Inflammatory macrophage treated with lipopolysaccharide for 4 hours (primary cell): ENCODE measurements at places on chromosomes 16 and 17.

GRCh38 chr16:1081734-1082265 is 9.3 kb downstream of the SSTR5 start:
- DNase-seq, result no peak

- DNase-seq, result no peak
Observed at GRCh38 chr16:65598621-65599020, 476.8 kb upstream of the CDH11 start.

DNA sequence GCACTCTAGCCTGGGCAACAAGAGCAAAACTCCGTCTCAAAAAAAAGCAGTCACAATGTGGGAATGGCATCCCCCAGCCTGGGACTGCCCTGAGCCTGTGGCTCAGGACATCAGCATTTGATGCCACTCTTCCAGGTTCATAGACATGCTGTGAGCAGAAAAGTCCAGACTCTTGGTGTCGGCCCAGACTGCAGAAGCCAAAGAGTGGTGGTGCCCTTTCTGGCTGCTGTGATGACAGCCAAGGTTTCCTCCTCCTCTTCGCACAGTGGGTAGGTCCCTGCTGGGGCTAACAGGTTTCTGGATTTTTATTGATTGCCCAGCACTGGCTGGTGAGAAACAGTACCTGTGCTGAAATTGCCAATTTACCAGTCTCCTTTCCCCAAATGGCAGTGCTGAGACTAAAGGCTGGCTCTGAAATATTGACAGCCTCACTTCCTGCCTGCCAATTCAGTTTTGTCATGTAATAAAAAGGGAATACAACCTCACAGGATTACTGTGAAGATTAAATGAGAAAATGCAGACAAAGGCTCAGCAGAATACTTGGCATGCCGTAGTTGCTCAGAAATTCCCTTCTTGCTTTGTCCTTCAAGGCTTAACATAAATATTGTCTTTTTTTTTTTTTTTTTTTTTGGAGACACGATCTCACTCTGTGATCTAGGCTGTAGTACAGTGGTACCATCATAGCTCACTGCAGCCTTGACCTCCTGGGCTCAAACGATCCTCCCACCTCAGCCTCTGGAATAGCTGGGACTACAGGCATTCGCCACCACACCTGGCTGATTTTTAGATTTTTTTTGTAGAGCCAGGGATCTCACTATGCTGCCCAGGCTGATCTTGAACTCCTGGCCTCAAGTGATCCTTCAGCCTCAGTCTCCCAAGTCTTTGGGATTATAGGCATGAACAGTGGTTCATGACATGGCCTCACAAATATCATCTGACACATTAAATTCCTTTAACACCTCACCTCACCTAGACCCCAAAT is 15.5 kb upstream of the UBE2G1 start:
- DNase-seq, result no peak

GRCh38 chr16:85424260-85425073 is 188.7 kb upstream of the GSE1 start:
- DNase-seq, result no peak

DNA sequence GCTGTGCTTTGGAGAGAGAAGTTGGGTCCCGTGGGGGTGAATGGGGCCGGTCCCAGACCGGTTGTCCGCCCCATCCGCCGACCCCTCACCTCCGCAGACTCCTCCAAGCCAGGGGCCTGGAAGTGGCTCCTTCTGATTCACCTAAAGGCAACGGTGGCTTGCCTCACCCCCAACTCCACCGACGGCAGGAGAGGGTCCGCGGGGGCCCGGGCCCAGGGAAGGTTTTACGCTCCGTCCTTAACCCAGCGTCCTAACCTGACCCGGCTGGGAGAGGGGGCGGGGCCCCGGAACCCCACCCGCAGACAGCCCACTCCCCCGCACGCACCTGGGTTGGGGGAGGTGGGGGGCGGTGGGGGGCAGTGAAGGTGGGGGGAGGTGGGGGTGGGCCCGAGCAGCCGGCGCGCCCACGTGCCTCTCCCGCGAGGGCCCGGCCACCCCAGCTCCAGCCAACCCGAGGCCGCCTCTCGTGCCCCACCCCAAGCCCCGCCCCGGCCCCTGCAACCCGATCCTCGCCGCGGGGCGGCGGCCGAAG is 12.7 kb upstream of the CD300A start:
- DNase-seq, result peak; percentile 81

DNA sequence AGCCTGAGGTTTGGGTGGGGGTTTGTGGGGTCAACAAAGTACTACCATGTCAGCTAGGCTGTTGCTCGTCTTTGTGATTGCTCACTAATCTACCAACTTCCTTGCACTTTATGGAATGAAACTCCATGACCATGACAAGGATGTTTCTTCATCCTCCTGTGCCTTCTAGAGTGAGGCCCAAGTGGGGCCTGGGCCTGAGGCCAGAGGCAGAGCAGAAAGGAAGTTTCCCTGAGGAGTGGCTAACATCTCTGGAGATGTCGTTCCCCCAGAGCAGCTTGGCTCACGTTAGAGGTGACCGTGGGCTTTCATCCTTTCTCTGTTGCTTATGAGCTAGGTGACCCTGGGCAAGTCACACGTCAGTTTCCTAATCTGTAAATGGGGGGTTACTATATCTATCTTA is 41.0 kb upstream of the IRX3 start:
- DNase-seq, result no peak

DNA sequence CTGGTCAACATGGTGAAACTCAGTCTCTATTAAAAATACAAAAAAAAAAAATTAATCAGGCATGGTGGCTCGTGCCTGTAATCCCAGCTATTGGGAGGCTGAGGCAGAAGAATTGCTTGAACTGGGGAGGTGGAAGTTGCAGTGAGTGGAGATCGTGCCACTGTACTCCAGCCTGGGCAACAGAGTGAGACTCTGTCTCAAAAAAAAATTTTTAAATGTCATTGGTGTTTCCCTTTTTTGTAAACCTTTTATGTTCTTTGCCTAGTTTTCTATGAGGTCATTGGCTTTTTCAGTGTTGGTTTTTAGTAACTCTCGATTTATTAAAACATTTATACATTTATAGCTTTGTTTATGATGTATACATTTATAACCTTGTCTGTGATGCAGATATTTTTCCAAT is 18.2 kb downstream of the NLRC5 start:
- no peak for DNase-seq

DNA sequence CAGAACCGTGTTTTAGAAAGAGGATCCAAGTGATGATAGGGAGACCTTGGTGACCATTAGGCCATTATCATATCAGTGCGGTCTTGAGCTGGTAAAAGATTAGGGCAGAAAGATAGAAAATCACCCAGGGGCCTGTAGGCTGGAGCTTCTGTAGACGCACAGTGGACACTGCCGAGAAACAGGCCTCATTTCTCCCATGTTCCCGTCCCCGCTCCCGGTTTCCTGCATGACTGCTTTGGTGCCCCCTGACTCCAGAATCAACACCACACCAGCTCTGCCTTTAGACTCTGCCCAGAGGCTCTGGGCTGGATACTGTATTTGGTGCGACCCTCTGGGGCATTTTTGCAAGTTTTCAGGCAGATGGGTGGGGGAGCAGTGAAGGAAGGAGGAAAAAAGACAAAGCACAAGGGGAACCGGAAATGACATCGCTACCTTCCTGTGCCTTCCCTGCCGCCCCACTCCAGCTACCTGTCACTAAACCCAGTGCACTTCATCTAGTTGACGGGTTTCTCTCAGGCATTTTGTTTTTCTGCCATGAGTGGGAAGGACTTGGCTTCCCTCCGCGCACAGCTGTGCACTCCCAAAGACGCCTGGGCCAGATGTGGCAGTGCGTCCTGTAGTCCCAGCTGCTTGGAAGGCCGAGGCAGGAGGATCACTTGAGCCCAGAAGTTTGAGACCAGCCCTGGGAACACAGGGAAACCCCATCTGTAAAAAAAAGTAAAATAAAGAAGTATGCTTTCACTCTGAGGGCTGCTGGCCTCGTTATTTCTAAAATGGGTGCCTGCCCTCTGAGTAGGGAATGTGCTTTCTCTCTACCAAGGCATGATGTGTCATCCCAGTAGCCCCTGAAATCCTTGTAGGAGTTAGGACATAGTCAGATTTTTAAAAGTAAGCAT is 214.1 kb downstream of the RPTOR start:
- no peak for DNase-seq

GRCh38 chr17:56638591-56639051 is 45.1 kb downstream of the NOG start:
- DNase-seq, result no peak

DNA sequence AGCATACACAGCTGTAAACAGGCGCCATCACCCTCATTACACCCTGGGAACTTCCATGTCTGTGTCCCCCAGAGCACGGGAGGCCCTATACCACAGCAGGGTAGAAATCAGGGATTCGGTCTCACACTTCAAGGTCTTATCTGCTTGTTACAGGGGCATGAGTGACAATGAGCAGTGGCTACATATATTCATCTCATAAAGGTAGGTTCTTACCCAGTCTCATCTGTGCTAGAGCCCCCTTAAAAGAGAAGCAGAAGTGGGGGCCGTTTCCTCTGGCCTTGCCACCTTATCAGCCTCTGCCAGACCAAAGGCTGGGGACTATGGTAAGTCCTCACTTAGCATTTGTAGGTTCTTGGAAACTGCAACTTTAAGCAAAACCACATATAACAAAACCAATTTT is 46.5 kb downstream of the IRX5 start:
- DNase-seq, result no peak

- no peak for DNase-seq
Observed at GRCh38 chr16:14309001-14309886, 238.1 kb downstream of the MRTFB start.

DNA sequence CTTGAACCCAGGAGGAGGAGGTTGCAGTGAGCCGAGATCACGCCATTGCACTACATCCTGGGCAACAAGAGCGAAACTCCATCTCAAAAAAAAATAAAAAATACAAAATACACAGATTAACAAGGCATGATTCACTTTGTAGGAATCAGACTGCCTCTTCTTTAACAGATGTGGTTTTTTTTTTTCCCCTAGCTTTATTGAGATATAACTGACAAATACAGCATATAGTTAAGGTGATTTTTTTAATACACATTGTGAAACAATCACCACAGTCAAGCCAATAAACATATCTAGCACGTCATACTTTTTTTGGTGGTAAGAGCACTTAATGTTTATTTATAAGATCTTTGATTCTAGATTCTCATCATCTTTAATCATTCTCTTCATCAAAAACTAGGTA is 87.8 kb downstream of the SPAG9 start:
- no peak for DNase-seq

DNA sequence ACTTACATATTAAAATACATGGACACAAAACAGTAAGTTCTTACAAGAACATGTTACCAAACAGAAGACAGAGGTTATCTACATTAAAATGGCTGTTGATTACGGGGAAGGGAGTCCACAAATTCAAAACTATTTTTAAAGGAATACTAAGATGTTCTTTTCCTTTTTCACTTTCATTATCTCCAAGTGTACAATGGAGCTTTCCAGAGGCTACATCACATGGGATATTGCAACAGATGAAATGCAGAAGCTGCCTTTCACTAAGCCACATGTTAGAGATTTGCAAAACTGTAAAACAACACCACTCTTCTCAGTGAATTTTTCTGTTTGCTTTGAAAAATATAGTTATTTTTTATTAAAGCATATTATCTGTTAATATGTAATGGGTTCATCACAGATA is 53.6 kb downstream of the XPO6 start:
- DNase-seq, result peak; percentile 91

GRCh38 chr16:79139799-79140198 is 460.7 kb downstream of the MAF start:
- DNase-seq, result no peak

- DNase-seq, result no peak
Observed at GRCh38 chr16:78275420-78275819, 176.0 kb downstream of the WWOX start.

- no peak for DNase-seq
Observed at GRCh38 chr16:77306075-77306474, 106.9 kb downstream of the SYCE1L start.

DNA sequence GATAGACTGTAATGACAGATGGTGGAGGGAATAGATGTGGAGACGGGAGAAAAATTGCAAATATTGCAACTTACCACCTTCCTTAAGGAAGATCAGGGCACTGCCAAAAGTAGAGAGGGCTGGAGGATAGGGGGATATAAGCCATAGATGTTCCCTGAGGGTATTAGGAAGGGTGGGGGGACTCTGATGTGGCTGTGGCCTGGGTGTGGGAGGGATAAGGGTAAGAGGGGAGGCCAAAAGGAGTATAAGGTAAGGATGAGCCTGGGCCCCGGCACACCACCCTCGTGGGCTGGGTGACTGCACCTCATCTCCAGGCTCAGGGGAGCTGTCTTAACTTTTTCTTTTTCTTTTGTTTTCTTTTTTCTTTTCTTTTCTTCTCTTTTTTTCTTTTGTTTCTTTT is 30.6 kb upstream of the BRD7 start:
- DNase-seq, result no peak

DNA sequence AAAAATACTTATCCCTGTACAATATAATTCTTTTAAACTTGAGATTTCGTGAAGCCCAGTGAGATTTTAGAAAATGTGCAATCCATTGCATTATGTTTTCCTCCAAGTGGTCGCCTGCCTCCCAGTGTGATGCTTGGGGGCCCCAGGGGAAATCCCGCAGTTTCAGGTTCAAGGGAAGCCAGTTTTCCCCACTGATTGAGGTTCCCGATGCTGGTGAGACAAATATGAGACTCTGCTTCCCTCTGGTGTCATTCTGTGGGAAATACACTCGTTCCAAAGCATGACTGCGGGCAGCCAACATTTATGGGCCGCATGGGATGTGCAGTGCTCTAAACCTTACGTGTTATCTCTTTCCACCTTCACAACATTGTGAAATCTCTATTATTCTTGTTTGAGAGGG is 200.8 kb downstream of the PRKCB start:
- peak; percentile 60 for DNase-seq
